ENCODE measurements at places on chromosomes 2 and 18. TPM values are rescaled to one million over a fixed set of nuclear protein-coding genes. Genes with fewer than 3 reads are reported as not detected.

ADCYAP1 gene
- 0.12 TPM for polyA plus RNA-seq

MAP3K20 gene
- polyA plus RNA-seq = 28.3 TPM

SLC11A1 gene
- polyA plus RNA-seq = 0.98 TPM

EFHD1 gene
- 55.8 TPM for polyA plus RNA-seq

DNA sequence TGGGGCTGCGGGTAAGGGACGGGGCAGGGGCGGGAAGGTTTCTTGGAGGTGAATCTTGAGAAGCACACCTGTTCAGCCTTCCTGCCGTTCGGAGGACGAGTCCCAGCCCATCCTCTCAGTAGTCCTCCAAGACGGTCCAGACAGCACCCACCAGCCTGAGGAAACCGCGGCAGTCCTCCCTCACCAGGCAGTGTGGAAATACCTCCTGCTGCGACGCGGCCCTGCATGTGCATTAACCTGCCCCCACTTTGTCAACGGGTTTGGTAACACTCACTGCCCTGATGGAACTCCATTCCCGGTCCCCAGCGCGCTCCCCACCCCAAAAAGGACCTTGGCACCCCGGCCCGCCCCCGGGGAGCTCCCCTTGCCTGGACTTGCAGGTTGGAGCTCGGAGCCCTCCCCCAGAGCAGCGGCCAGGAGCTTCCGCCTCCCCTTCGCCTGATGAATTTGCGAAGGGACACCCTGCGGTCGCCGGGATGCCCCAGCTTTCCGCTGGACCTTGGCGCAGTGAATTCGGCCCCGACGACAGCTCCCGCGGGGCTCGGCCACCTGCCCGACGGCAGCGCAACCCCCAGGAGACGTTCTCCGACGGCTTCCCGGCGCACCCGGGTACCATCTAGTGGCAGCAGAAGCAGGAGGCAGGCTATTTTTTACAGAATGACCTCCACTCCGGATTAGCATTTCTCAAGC lies 31.5 kb downstream of the ACVR1C start:
- no peak for DNase-seq

DNA sequence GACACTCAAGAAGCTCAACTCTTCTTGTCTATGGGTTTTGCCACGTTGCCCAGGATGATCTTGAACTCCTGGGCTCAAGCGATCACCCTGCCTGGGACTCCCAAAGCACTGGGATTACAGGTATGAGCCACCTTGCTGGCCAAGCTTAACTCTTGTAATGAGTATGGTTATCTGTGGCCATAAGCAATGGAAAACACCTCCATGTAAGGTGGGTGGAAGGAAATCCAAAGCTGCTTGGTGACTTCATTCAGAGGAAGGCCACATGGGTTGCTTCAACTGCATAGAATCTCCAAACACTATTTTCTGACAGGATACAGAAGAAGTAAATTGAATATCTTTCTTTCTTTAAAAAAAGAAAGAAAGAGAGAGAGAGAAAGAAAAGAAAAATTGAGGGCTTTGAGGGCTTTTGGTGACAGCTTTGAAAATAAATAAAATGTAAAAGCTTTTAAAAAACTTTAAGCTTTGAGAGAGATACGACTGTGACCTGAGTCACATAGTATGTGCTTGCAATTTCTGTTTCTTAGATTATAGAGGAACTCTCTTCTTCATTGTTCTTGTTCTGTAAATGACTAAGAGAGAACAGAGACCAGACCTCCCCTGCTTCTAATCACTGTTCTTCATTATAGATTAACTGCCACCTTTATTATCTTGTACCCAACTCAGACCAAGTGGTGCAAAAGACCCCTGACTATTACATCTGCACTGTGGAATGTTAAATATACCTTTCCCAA lies 123.1 kb upstream of the NDUFV2 start:
- DNase-seq = no peak

- DNase-seq = no peak
Measured at GRCh38 chr2:46009772-46010171, 287.4 kb upstream of the EPAS1 start.

DNA sequence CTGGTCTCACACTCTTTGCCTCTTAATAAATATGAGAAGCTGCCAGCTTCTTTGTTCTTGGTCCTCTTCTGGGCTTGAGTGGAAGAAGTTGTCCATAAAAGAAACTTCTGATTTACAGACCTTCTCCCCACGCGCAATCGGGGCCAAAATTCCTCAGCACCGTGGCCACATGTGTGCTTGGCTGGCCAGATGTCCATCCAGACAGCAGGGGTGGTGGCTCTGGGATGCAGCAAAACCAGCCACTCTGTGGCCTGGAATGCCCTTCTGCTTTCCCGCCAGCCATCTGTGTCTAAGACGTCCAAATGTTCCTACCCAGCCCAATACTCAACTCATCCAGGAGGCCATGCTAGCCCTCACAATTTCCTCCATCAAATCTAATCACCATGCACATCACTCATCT lies 250.8 kb downstream of the EN1 start:
- no peak for DNase-seq

- DNase-seq = no peak
Measured at GRCh38 chr2:239727182-239727775, 297.9 kb downstream of the NDUFA10 start.

- DNase-seq = no peak
Measured at GRCh38 chr2:210158236-210158635, 13.0 kb downstream of the KANSL1L start.

- DNase-seq = no peak
Measured at GRCh38 chr2:239519089-239519920, 118.5 kb upstream of the HDAC4 start.

Data from right renal cortex interstitium (tissue), 3 donors.